Stimulated activated CD8-positive, alpha-beta memory T cell treated with anti-CD3 and anti-CD28 coated beads, Interleukin-15, amount 100 ng/mL, for 4 hours (primary cell): ENCODE measurements at places on chromosomes 6 and 20.
A peak's percentile ranks its signal among the peaks of the same experiment; 100 is the strongest.

DNA sequence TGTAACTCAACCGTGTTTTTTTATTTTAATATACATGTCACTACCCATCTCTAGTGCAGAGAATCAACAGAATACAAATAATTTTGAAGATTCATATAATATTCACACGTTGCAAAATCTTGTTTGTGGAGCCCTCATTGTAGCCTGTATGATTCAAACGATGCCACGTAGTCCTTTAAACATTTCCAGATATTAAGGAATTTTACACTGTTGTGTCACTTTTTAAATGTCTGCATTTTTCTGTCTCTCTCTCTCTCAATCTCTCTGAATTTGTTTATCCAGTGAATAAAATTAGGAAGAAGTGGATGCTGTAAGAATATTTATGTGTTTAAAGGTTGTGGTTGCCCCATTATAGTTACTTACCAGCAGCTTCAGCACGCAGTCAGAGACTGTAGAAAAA, 262.0 kb downstream of the PAX1 start:
- no peak for DNase-seq

DNA sequence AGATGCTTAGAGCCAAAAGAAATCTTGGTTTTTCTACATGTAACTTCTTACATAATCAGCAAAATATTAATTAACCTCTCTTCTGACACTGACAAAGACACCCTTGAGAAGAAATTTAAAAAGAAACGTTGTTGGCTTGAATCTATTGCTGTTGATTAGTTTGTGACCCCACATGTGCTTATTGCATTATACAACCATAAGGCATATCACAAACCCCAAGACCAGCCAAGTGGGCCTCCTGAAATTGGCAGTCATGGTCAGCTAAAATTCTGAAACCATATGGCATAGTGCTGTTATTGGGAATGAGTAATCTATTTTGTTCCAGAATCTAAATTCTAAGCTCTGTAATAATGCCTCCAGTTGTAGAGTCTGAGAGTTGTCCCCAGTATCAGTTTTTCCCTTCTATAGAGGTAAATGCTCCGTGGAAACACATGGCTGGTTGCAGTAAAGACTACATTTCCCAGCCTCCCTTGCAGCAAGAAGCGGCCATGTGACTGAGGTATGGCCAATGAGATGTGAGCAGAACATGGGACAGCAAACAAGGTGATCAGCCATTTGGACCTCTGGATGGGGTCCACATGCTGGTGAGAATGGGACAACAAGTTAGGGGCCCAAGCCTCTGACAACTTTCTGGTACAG, 42.3 kb upstream of the PTPN1 start:
- no peak for DNase-seq

- DNase-seq = no peak
Observed at GRCh38 chr20:57651881-57652605, 31.8 kb upstream of the ZBP1 start.

DNA sequence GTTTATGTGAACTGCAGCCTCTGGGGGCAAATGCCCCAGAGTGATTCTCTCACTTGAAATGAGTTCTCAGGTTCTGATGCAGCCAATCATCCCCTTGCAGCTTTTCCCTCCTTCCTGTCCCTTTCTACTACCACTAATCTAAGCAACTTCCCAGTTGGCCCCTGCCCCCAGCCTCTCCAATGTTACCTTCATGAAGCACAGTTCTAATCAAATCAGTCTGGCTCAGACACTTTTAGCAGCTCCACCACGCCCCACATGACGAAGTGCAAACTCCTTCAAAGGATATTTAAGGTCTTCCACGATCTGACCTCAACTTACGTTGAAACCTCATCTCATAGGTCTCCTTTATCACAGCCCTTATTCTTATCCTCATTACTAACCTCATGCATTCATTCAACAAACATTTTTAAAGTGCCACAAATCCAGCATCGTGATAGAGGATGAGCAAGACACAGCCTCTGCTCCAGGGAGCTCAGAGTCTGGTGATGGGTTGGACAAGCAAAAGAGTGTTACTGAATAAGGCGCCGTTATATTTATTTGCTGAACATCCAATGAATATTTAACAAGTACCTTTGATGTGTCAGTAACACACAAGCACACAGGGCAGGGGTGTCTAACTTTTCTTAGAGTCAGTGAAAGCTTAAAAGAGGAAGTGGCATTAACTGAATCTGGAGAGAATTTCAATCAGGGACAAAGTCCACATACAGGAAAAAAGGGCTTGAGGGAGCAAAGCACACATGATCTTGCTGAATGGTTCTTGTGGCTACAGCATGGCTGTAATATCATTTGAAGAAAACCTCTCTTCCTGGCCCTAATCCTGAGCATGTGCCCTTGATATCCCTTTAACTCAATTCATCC, 20.4 kb upstream of the DTNBP1 start:
- no peak for DNase-seq

GRCh38 chr6:33620856-33621710, at the start of gene ITPR3:
Gene ITPR3, plus strand, starts transcription at chr6:33621322. Its CDS starts 281 bp downstream, at chr6:33621603.
- peak; percentile 58 for DNase-seq

GRCh38 chr6:43308101-43308989, at the start of gene CRIP3:
Gene CRIP3, minus strand, starts transcription at chr6:43308826. Its CDS starts 34 bp downstream, at chr6:43308792.
- no peak for DNase-seq

DNA sequence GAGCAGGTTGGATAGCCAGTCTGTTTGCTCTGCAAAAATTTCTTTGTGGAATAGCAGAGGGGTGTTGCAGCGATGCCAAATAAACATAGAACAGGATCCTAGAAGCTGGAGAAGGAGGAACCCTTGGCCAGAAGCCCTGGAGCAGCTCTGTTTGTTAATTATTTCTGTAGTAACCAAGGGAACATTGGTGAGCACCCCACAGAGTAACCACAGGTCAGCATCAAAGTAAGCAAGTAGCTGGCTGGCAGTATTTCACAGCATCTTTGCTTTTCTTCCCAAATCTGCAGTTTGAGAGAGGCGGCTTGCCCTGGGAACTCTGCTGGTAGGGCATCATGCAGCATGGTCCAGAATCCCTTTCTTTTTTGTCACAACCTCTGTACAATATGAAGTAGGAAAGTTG, 12.7 kb upstream of the APMAP start:
- no peak for DNase-seq

- DNase-seq = no peak
Observed at GRCh38 chr6:134253681-134254080, 64.2 kb downstream of the SGK1 start.

- DNase-seq = no peak
Observed at GRCh38 chr6:100892693-100893092, 11.6 kb upstream of the ASCC3 start.

GRCh38 chr6:23269436-23269835, 700.1 kb downstream of the HDGFL1 start:
- DNase-seq = no peak

GRCh38 chr6:72626126-72626525, 4.3 kb downstream of the KCNQ5 start:
- DNase-seq = no peak

DNA sequence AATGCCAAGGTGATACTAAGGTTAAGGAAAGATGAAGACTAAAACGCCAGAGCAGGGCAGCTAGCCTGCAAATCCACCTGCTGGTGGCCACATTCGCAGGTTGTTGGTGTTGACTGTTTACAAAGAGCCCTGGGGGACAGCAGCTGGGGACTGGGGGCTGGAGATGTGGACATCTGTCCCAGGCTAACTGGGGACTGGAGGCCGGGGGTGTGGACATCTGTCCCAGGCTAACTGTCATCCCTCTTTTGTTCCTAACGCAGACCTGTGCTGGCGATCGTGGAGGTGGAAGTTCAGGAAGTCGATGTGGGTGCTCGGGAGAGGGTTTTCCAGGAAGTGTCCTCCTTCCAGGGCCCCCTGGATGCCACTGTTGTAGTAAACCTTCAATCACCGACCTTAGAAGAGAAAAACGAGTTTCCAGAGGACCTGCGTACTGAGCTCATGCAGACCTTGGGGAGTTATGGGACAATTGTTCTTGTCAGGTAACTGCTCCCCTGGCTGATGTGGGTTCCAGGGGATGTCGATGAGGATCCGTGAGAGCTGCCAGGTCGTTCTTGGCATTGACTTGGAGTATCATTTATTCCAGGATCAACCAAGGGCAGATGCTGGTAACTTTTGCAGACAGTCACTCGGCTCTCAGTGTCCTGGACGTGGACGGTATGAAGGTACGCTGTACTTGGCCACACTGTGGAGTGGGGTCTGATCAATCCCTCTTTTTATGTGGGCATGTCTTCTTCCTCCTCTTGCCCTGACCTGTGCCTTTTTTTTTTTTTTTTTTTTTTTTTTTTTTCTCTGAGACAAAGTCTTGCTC, 87.0 kb downstream of the SERAC1 start:
- no peak for DNase-seq

GRCh38 chr6:111423960-111424846, 58.8 kb downstream of the REV3L start:
- no peak for DNase-seq

DNA sequence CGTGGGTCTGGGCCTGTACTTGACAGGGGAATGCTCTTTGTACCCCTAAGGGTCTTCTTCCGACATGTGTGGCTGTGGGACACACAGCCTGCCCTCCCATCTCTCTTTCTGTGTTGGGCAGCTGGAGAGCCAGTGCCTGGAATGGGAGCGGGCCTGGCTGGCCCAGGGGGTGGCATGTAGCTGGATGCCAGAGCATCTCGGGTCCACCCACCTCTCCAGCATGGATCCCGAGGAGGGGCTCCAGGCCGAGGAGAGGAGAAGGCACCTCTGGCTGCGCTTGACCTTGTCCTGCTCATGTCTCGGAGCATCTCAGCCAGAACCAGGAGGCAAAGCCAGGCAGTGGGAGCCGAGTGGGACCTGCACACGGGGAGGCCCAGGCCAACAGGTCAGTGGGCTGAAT, 16.0 kb downstream of the CDH4 start:
- no peak for DNase-seq

- no peak for DNase-seq
Observed at GRCh38 chr6:79135973-79136470, 58.0 kb upstream of the PHIP start.

DNA sequence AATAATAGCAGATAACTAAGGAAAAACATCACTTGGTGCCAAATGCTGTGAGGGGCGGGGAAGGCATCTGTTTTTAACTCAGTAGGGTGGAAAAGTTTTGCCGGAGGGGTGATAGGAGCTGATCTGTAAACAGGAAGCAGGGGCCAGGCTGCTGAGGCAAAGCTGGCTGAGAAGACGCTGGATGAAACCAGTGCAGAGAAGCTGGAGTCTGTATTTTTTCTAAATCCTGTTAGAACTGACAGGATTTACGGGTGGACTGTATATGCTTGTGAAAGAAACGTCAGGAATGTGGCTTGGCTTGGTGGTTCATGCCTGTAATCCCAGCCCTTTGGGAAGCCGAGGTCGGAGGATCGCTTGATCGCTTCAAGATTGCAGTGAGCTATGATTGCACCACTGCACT, 5.6 kb downstream of the PCMTD2 start:
- no peak for DNase-seq

- DNase-seq = no peak
Observed at GRCh38 chr20:19720991-19721390, 37.1 kb upstream of the RIN2 start.

DNA sequence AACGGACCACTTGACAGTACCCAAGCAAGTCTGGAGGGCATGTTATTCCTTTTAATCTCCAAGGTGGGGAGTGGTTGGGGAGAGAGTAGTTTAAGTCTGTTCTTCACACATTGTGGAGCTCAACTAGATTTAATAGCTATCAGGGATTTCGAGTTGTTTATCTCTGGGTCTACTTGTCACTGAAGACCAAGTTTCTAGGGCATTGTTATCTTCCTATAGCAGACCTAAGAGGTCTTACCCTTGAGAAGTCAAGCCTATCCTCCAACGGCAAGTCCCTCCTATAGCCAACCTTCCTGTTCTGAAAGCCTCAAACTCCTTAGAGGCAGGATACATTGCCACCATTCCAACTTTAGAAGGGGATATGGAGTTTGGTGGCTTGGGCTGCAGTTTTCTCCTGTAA, 164.5 kb upstream of the MOCS1 start:
- no peak for DNase-seq

GRCh38 chr6:6386010-6386409, 65.5 kb upstream of the F13A1 start:
- no peak for DNase-seq

GRCh38 chr6:52726193-52726542, 37.1 kb downstream of the GSTA2 start:
- no peak for DNase-seq

GRCh38 chr20:1108437-1108920, 9.9 kb upstream of the PSMF1 start:
- no peak for DNase-seq

GRCh38 chr6:3587660-3588059, 130.8 kb upstream of the SLC22A23 start:
- no peak for DNase-seq

- DNase-seq = no peak
Observed at GRCh38 chr20:10781526-10781925, 107.7 kb upstream of the JAG1 start.

DNA sequence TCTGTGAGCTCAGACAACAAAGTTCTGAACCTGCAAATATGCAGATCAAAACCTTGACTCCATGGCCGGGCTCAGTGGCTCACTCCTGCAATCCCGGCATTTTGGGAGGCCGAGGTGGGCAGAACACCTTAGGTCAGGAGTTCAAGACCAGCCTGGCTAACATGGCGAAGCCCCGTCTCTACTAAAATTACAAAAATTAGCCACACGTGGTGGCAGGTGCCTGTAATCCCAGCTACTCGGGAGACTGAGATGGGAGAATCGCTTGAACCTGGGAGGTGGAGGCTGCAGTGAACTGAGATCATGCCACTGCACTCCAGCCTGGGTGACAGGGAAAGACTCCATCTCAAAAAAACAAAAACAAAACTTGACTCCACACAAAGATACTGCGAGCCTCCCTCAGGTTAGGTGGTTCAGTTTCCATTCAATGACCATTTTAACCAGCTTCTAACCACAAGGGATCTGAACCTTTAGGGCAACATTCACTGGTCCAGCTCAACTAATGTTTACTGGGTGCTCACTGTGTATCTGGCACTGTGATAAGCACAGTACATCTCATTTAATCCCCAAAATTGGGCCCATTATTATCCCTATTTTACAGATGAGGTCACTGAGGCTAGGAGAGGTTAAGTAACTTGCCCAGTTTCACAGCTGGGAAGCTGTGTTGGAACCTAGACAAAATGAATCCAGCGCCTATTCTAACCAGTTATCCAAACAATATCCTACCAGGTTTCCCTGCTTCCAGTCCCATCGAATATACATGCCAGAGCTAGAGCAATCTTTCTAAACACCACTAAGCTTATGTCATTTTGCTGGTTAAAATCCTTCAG, 1.8 kb downstream of the SNRPB start:
- no peak for DNase-seq

DNA sequence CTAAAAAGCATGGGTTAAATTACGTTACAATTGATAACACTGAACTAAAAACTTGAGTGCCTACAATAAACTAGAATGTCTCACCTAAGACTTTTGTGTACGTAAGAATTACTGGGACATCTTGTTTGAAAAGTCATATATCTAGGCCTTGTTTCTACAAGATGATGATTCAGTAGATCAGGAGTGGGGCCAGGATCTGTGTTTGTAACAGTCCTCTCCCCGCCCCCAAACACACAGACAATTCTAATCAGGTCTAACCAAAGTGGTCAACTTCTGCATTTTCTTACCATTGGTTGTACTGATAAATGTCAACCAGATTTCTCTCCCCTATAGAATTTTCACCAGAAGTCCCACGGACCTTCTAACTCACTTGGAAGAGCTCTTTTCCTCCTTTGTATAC, 56.9 kb downstream of the RAMACL start:
- DNase-seq = no peak
